Right cardiac atrium (tissue), 5 donors: ENCODE measurements at places on chromosomes 12 and 14.

DNA sequence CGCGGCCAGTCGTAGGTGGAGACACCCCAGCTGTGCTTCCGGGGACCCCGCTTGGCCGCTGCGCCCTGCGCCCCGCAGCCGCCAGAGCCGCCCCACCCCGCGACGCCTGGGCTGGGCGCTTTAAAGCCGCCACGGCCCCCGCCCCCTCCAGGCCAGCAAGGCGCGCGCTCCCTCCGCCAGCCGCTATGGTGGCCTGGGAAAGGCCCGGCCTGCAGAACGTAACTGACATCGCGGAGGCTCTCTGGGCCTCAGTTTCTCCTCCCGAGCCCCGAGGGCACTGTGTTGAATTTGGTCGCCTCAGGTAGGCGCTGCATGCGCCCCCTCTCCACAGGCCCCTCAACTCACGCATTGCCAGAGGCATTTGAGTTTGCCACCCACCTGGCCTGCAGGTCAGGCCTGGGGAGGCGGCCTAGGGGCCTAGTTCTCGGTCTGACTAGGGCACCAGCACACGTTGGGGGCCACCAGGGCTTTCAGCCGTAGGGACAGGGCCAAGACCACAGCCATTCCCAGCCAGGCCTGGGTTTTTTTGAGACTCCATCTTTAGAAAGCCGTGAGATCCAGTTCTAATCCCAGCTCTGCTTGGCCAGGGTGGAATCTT, at the start of gene NGB:
Gene NGB, minus strand, starts transcription at position 94 of the 598 bp plus-strand sequence. CDS start 269 bp downstream, outside the sequence.
- DNase-seq: no peak

GRCh38 chr12:12095021-12095420, 24.3 kb downstream of the BCL2L14 start:
- no peak for DNase-seq

DNA sequence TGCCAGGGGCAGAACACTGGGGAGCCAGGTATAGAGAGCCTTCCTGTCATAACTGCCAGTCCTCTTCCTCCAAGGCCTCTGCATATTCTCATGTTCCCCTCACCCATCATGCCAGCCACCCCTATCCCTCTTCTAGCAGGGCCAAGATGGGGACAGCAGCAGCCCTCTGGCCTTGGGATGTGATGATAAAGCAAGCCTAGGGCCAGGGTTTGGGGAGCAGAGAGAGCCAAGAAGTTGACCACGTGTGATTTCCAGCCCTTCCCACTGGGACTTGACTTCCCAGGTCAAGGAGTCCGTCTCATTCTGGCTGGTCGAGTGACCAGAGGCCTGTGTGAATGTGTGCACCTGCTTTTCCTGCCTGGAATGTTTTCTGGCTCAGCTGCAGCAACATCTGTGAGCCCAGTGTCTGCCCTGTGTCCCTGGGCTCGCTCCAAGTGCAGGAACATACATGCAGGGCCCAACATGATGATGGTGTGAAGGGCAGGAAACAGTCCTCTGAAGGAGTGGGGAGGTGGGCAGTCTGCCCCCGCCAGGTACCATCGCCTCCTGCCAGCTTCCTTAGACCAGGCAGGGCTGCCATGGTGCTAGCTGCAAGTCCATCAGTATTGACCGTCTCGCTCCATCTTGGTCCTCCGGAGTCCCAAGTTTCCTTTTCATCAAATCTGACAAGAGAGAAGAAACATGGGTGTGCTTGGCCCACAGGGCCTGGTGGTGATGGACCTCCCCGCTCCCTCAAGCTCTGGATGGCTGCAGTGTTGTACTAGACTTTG, 21.0 kb downstream of the VASH1 start:
- peak; percentile 53 for DNase-seq

DNA sequence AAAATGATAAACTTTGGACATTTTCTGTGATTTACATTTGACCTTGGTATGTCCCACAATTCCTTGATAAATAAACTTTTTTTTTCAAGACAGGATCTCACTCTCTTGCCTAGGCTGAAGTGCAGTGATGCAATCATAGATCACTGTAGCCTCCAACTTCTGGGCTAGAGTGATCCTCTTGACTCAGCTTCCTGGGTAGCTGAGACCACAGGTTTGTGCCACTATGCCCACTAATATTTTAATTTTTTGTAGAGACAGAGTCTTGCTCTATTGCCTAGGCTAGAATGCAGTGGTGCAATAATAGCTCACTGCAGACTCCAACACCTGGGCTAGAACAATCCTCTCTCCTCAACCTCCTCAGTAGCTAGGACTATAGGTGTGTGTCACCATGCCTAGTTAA, 79.1 kb upstream of the PTGDR start:
- DNase-seq: no peak

DNA sequence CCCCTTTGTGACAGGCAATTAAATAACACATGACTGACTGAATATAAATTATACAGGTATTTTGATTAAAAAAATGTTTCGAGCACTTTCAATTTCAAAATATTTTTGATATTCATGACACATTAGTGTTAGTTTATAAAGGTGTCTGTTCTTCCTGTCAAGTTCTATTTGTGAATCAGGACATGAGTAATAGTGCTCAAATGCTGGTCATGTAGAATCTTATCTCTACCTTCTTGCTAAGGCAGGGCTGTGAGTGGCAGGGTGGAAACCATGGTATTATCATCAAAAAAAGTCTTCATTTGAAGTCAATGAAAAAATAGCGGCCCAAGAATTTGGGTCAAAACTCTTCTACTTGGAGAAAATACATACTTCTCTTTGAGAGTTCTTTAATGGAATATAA, 250.2 kb downstream of the DACT1 start:
- no peak for DNase-seq

- DNase-seq: no peak
Observed at GRCh38 chr14:51079489-51079888, 15.4 kb downstream of the TRIM9 start.

- DNase-seq: peak; percentile 65
Observed at GRCh38 chr14:69038455-69039287, 59.6 kb upstream of the ACTN1 start.

DNA sequence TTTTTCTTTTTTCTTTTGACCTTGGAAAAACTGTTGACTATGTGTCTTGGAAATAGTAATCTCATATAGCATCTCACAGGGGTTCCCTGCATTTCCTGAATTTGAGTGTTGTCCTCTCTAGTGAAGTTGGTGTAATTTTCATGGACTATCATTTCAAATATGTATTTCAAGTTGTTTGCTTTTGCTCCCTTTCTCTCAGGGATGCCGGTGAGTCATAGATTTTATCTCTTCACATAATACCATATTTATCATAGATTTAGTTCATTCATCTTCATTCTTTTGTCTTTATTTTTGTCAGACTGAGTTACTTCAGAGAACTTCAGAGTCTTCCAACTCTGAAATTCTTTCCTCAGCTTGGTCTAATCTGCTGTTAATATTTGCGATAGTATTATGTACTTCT, 1320.6 kb downstream of the LRFN5 start:
- DNase-seq: no peak

- DNase-seq: no peak
Observed at GRCh38 chr12:15532364-15532977, 210.2 kb downstream of the PTPRO start.
